ENCODE measurements at places on chromosomes 1 and 21. TPM values are rescaled to one million over a fixed set of nuclear protein-coding genes. Genes with fewer than 3 reads are reported as not detected.
A peak's percentile ranks its signal among the peaks of the same experiment; 100 is the strongest.

RAB7B gene
- 26.0 TPM for total RNA-seq

MSH4 gene
- not detected for total RNA-seq

ETNK2 gene
- total RNA-seq: 47.7 TPM

DNA sequence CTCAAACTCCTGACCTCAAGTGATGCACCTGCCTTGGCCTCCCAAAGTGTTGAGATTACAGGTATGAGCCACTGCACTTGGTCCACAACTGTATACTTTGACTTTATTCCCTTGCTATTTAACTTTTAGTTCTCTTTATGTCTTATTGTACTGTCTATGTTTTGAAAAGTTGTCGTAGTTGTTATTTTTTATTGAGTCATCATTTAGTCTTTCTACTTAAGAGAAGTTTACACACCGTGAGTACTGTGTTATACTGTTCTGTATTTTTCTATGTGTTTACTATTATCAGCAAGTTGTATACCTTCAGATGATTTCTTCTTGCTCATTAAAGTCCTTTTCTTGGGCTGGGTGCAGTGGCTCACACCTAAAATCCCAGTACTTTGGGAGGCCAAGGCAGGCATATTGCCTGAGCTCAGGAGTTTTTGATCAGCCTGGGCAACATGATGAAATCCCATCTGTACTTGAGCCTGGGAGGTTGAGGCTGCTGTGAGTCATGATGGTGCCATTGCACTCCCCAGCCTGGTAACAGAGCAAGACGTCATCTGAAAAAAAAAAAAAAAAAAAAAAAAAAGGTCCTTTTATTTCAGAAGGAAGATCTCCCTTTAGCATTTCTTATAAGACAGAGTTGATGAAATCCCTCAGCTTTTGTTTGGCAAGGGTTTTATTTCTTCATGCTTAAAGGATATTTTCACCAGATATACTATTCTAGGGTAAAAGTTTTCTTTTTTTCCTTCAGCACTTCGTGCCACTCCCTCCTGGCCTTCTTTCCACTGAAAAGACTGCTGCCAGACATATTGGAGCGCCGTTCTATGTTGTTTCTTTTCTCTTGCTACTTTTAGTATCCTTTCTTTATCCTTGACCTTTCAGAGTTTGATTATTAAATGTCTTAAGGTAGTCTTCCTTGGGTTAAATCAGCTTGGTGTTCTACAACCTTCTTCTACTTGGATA lies 47.6 kb downstream of the TNFSF18 start:
- peak; percentile 66 for DNase-seq

HAO2 gene
- total RNA-seq: 3.3 TPM

- no peak for DNase-seq
These were observed 33.3 kb downstream of the LAMB3 start for GRCh38 chr1:209618756-209619420.

GRCh38 chr1:152537496-152537895 lies 23.2 kb downstream of the CRCT1 start:
- DNase-seq: no peak

DNA sequence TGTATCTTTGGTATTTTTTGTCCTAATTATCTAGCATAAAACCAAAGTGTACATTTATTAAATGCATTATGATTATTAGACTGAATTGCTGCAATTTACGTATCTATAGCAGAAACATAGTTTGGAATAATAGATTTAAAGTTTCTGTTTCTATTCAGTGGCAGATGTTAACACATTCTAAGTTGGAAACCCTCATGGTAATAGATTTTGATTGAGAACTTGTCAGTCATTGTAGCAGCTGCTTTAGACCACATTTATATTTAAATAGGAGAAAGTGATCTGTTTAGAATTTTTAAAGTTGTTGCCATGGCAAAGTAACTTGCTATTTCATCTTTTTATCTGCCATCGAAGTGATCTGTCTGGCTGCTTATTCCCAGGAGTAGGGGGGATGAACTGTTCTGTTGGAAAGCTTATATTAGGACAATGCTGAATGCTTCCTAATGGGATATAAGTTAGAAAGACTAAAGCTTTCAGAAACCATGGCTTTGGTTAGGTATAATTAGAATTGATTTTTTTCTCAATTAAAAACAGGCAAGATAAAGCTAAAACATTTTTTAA lies 61.6 kb downstream of the HS2ST1 start:
- DNase-seq: no peak

- no peak for DNase-seq
These were observed 2.7 kb downstream of the CELF3 start for GRCh38 chr1:151713874-151714273.

DNA sequence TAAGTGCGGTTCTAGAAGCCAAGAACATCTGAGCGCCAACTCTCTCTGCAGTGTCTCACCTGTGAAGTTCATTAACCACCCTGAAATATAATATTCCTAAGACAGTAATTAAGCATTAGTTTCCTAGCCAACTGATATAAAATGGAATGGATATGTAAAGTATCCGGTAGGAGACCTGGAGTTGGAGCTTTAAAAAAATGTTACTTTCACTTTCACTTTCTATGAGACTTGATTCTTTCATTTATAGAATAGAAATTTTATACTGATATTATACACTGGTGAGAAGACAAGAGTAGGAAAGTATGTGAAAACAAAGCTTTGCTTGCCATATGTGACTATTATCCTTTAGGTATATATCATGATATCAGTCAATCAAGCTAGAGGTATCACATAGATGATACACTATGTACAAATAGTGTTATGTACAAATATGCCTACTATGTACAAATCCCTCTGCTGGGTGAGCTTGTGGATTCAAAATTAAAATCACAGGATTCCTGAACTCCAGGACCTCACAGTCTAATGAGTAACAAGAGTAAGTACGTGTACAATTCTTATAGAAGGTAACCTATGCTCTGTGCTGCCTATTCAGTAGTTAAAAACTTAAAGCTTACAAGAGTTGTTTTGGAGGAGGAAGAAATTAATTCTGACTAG lies 934.2 kb downstream of the TTLL7 start:
- DNase-seq: no peak

DNA sequence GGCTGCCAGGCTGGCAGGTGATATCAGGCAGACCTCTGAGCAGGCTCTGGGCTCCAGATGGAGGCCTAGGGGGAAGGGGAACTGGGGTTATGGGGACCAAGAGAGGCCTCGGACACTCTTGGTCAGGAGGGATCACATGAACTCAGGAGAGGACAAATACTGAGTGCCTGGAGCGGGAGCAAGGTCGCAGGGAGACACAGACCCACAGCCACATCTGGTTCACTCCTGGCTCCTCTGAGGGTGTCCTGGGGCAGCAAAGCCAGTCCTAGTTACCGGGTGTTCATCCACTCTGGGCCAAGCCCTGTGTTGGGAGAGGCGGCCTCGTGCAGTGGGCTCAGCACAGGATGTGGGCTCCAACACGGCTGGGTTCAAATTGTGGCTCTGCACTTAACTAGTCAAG lies 239.0 kb downstream of the PTPRU start:
- DNase-seq: peak; percentile 63

GOLT1A gene
- total RNA-seq: not detected
